Activated naive CD8-positive, alpha-beta T cell treated with anti-CD3 and anti-CD28 coated beads for 36 hours (primary cell): ENCODE measurements at places on chromosomes 5 and 9. TPM values are rescaled to one million over a fixed set of nuclear protein-coding genes. Genes with fewer than 3 reads are reported as not detected.

GRCh38 chr9:15144622-15145061 is 162.4 kb downstream of the TTC39B start:
- no peaks in the 10 kb centered on the region for H3K27me3 ChIP-seq
- DNase-seq, result no peak
- H3K36me3 ChIP-seq, result no peaks in the 10 kb centered on the region
- H3K4me3 ChIP-seq, result no peak overlapping the region
- H3K4me1 ChIP-seq, result peaks cover 2% of the 10 kb centered on the region
- no peak overlapping the region for H3K27ac ChIP-seq

GRCh38 chr9:82729141-82729540 is 333.8 kb downstream of the RASEF start:
- H3K36me3 ChIP-seq, result no peaks in the 10 kb centered on the region
- H3K4me1 ChIP-seq, result no peaks in the 10 kb centered on the region
- no peaks in the 10 kb centered on the region for H3K27me3 ChIP-seq
- no peak overlapping the region for H3K4me3 ChIP-seq
- no peak overlapping the region for H3K27ac ChIP-seq

DNA sequence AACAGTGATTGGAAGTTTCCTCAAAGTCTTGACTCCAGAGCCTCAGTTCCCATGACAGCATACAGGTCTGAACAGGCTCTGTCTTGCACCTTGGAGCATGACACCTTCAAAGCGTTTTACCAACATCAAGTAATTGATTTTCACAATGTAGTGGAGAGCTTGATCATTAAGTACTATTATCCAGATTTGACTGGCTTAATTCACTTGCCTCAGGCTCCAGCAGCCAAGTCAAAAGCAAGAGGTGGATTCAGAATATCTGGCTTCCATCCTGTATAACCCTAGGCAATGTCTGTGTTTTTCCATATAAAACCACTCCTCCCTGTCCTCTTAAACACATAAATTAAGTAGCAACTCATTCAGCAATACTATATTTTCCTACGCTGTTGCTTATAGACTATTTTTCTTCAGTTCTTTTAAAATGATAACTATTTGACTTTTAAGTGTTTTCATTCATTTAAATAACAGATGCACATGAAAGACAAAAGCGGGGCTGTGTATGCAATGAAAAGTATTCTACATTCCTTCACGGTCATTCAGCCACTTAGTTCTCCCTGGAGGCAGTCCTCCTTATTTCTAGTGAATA is 150.8 kb upstream of the RANBP3L start:
- H3K4me1 ChIP-seq, result no peaks in the 10 kb centered on the region
- DNase-seq, result no peak
- no peak overlapping the region for H3K4me3 ChIP-seq
- H3K36me3 ChIP-seq, result no peaks in the 10 kb centered on the region
- H3K27me3 ChIP-seq, result peaks cover 4% of the 10 kb centered on the region
- H3K27ac ChIP-seq, result no peak overlapping the region

DNA sequence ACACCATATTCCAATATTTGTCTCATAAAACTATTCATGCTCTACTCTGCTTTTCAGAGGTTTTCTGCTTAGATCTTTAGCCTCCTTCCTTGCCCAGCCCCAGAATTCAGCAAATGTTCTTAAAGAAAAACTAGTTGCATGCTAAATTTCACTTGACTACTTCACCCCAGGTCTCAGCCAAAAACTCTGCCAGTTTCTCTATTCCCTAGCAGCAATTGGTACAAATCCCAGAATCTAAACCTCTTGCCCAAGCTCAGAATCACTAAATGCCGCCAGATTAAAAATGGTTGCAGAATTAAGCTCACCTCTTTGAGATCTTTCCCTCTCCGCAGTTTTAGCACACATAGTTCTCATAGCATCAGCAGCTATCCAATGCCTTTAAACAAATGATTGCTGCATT is 331.2 kb upstream of the SMARCA2 start:
- H3K27me3 ChIP-seq, result peaks cover 17% of the 10 kb centered on the region
- no peaks in the 10 kb centered on the region for H3K36me3 ChIP-seq
- no peak overlapping the region for H3K27ac ChIP-seq
- DNase-seq, result no peak
- H3K4me1 ChIP-seq, result no peaks in the 10 kb centered on the region

GRCh38 chr9:73845539-73845938 is 651.6 kb upstream of the RORB start:
- no peak for DNase-seq
- H3K4me3 ChIP-seq, result no peak overlapping the region
- H3K27ac ChIP-seq, result no peak overlapping the region
- no peaks in the 10 kb centered on the region for H3K27me3 ChIP-seq
- no peaks in the 10 kb centered on the region for H3K4me1 ChIP-seq

Gene CDH9
- total RNA-seq, result not detected

Gene PTCD2
- total RNA-seq, result 14.4 TPM

Gene PCDHA10
- total RNA-seq, result not detected

Gene PROB1
- 5.5 TPM for total RNA-seq
